SK-N-SH (cell line): ENCODE measurements at places on chromosomes 5 and 9.
A peak's percentile ranks its signal among the peaks of the same experiment; 100 is the strongest.

DNA sequence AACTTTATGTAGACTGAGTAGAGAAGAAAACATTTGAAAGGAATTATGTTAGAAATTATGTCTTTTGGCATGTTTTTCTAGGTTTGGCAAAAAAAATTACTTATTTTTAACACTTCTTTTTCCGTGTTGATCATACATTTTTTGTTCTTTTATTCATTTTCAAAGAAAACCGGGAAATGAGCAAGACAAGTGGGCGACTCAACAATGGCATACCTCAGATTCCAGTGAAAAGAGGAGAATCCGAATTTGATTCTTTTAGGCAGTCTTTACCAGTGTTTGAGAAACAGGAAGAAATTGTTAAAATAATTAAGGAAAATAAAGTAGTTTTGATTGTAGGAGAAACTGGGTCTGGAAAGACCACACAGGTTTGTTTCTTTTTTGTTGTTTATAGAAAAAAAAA lies 12.9 kb downstream of the YTHDC2 start:
- DNase-seq, result no peak

DNA sequence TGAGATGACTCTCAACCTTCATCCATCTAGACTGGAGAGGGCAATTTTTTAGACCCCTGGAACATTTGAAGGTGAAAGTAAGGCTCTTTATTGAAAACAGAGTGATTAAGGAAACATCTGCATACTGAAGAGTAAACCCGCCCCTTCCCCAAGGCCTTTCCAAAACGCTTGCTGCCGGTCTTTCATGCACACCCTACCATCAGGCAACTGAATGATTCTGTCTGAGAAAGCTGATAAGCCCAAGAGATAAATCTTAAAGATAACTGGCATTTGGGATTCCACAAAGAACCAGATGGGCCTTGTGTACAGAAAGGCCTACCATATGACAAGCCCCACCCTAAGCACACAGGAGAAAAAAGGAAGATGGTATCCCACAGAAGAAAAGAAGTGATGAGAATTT lies 54.4 kb upstream of the PIK3R1 start:
- no peak for DNase-seq

DNA sequence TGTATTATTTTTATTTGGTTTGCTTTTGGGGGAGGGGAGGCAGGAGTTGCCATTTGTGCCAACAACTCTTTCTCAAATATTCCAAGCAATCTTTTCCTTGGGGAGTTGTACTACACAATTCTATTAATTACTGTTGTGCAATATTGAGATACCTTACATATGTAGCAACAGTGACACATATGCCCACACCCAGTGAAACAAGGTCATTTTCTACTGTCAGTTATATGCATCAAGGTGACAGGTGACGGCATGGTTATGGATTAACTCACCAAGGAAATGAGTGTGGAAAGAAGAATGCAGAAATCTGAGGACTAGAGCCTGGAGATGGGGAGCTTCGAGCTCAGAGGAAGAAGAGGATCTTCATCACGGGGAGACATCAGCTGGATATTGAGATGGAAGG lies 17.9 kb upstream of the MSMP start:
- DNase-seq, result no peak

DNA sequence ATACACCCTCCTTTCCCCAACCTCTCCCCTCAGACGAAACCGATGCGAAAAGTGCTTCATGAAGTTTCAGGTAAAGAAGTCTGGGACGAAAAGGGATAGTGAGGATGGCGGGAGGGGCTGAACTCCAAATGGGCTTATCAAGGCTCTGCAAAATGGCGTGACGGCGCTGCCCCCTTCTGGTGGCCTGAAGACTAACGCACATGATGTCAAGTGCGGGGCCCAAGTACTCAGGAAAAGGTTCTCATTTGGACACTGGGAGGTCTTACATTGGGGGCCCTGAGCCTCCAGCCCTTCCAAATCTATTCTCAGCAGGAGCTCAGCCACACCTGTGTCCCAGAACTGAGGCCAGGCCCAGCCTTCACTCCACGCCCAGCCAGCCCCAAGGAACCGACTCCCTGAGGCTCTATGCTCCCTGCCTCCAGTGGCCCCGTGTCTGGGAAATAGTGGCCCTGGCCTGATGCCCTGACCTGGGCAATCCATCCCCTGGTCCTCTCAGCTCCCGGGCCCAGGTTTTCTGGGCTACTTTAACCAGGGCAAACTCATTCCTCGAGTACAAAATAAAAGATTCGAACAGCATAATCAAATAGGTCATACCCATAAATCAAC lies 119.9 kb downstream of the KCNIP1 start:
- peak; percentile 63 for DNase-seq

DNA sequence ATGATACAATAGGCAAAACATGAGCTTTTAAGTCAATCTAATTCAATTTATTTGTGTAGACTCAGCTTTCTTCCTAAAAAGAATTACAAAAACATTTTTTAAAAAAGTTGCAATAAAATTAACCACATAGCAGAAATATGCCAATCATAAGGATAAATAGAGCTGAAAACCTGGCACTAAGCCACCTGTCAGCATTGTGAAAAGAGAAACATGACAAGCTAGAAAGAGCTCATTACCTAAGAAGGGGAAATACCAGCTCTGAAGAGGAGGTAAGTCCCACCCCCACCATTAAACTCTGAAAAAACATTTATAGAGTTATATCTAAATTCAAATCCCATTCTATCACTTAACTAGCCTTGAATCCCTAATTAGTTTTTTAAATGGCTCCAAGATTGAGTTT lies 372.9 kb downstream of the OSTF1 start:
- DNase-seq, result no peak

- no peak for DNase-seq
Measured at GRCh38 chr9:105148328-105149006, 96.0 kb upstream of the SLC44A1 start.

GRCh38 chr5:143986516-143987212 lies 174.7 kb downstream of the HMHB1 start:
- DNase-seq, result no peak

GRCh38 chr5:138033386-138033808 lies 518 bp upstream of the FAM13B start:
- DNase-seq, result no peak

DNA sequence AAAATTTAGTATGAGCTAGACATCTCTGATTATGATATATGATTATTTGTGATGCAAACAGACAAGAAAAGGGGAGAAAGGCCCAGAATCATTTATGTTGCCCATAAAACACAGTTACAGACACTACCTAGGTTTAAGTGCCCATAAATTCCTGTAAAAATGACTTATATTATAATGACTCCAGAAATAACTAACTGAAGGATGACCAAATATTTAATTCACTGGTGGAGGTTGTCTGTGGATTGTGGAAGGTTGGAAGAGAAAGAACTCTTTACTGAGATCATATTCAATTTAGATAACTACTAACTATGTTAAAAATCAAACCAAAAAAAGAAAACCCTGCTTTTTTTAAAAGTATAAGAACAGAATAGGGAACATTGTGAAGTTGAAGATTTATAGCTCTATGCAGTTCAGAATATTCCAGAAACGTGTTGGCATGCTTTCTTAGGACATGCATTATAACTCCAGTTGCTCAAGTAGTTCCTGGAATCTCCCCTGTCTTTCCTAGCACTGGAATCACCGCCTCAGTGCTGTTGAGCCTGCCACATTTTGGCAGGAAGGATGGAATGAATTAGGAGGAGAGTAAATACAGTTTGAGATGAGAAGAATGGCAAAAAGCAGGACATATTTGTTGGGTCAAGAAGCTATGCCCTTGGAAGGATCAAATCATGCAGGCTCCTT lies 72.0 kb upstream of the PAPPA start:
- DNase-seq, result no peak

- peak; percentile 55 for DNase-seq
Measured at GRCh38 chr5:1840741-1841521, 39.7 kb downstream of the NDUFS6 start.

DNA sequence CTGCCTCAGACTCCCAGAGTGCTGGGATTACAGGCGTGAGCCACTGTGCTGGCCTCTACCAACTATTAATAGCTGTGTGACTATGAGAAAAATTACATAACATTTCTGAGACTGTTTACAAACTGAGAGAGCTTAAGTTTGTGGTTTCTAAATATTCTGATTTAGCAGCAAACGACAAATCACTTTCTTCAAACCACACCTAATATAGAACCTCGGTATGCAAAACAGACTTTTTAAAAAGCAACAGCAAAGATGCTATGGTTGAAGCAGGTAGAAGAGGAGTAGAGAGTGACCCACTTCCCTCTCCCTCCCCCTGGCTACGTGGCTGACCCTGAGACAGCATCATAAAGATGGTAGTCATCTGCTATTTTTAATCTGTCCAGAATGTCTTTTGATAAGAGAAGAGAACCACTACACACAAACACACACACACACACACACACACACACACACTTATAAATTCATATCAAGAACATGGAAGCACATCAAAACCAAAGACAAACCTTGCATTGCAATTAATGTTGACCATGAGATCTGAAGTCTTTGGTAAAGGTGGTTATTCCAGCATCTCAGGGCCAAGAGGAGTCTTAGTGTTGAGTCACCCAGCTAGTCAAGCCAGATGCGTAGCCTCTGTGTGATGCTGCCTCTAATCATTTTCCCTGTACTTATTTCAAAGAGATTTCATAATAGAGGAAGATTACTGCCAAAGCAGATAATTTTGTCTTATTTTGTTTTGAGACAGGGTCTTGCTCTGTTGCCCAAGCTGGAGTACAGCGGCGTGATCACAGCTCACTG lies 58.1 kb upstream of the TMEM215 start:
- no peak for DNase-seq

GRCh38 chr9:131982102-131982501 lies 97.6 kb downstream of the MED27 start:
- DNase-seq, result no peak

GRCh38 chr5:179054036-179054785 lies 6.0 kb upstream of the ZNF354C start:
- no peak for DNase-seq

- DNase-seq, result no peak
Measured at GRCh38 chr5:39381376-39381775, 17.1 kb upstream of the C9 start.

DNA sequence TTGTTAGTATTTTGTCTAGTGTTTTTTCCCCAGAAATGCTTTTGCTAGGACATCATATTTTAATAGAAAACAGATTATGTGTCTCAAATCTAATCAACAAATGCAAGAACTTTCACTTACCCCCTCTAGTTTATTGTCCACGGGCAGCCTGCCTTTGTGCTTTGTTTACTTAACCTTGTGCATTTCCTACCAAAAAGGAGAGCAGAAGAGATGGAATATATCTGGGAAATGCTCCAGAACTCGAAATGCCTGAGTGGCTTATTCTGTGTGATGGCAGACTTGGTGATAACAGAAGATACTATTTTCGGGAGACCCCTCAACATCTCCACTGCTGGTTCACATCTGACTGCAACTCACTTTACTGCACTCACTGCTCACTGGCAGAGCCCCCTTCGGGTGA lies 33.3 kb upstream of the SPDL1 start:
- no peak for DNase-seq

DNA sequence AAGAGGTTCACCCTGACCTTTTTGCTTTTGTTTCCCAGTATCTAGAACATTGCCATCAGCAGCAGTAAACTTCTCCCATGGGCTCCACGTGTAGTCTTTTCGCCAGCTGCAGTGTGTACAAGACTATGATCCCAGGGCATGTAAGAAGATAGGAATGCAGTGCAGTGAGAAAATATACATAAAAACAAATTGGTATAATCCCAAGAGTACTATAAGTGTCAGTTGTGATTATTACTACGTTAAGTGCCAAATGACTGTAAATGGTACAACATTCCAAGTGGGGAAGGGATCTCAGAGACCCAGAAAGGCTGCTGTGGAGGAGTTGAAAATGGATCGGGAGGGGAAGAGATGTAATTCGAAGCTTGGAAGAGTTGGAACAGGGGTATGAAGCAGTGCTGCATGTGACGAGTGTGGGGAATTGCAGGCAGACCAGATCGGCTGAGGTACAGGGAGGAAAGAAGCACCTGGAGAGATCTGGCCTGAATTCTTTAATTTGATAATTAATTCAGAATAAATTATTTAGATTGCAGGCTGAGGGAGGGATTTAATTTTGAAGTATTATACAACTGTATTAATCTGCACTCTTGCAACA lies 95.1 kb downstream of the FBXL7 start:
- no peak for DNase-seq

- DNase-seq, result no peak
Measured at GRCh38 chr9:6498982-6499381, 86.0 kb downstream of the UHRF2 start.

GRCh38 chr9:6673326-6674025 lies 27.9 kb upstream of the GLDC start:
- DNase-seq, result no peak

- DNase-seq, result no peak
Measured at GRCh38 chr5:72363166-72363802, 43.1 kb downstream of the PTCD2 start.

- no peak for DNase-seq
Measured at GRCh38 chr5:161311965-161312364, 234.6 kb downstream of the GABRB2 start.

GRCh38 chr9:36560771-36561170 lies 11.9 kb upstream of the MELK start:
- no peak for DNase-seq

DNA sequence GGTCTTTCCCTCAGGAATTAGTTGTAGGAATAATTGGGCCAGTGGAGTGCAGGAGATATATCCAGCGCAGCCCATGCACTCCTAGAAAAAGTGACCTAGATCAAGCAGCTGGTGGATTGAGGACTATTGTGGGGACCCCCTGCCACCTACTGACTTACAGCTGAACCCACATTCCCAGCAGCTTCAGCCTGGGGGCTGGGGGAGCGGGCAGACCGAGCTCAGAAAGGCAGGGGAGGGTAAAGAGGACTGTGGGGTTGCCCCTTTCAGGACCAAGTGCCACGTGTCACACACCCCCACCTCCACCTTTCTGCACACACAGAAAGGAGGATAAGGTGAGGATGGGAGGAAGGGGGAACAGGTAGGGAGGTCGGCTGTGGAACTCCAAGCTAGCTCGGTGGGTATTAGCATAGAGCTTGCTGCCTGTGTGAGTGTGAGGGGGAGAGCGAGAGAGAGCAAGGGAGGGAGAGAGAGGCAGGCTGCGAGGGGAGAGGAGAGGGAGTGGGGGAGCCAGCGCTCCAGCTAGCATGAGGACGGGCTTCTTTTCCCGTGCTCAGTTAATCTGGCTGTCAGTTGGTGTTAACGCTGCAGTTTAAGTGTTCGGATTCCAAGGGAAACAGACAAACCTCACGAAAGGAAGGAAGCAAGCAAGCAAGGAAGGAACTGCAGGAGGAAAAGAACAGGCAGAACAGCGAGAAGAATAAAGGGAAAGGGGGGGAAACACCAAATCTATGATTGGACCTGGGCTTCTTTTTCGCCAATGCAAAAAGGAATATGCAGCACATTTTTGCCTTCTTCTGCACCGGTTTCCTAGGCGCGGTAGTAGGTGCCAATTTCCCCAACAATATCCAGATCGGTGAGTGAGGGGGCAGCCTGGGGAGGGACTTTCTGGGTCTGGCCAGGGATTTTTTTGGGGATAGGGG lies at the start of gene GRIA1:
Gene GRIA1 (plus strand): TSS at position 553 of the 920 bp plus-strand sequence.
- peak; percentile 15 for DNase-seq

DNA sequence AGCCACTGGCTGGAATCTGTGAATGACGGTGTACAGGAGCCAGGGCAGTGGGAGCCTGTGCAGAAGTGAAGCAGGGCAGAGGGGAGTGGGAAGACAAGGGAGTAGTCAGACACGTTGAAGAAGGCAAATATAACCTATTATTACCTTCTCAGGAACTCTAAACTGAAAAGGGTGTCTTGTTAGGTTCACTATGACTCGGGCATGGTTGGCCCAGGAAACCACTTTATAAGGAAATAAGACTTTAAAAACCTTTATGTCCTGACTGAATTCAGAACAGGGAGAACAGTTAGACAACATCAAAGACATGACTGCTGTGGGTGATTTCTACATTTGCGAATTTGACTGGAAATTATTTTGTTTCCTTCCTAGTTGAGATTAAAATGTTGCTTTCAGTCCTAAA lies 107.5 kb downstream of the ACER2 start:
- DNase-seq, result no peak
